H9 (cell line): ENCODE measurements at places on chromosomes 12 and 14. TPM values are rescaled to one million over a fixed set of nuclear protein-coding genes. Genes with fewer than 3 reads are reported as not detected.

Gene TROAP
- 70.5 and 75.3 TPM in 2 replicates for total RNA-seq

Gene GABARAPL1
- total RNA-seq: 53.4 and 55.6 TPM in 2 replicates

Gene PPP2R5C
- 92.8 and 93.0 TPM in 2 replicates for total RNA-seq

Gene PPP4R4
- total RNA-seq: 3.9 and 5.1 TPM in 2 replicates

Gene FAR2
- total RNA-seq: 17.9 and 22.1 TPM in 2 replicates

Gene GPRC5D
- total RNA-seq: not detected in 2 replicates
